ENCODE measurements at places on chromosomes 4 and X. TPM values are rescaled to one million over a fixed set of nuclear protein-coding genes. Genes with fewer than 3 reads are reported as not detected.

Gene IL21
- not detected for total RNA-seq

Gene TRIM61
- 0.38 TPM for total RNA-seq

Gene SLIT2
- total RNA-seq = 5.6 TPM

Gene DCAF4L1
- total RNA-seq = 0.63 TPM

Gene GSTCD
- total RNA-seq = 39.1 TPM

Gene RGS12
- total RNA-seq = 19.0 TPM

Gene ZNF595
- 31.7 TPM for total RNA-seq

Gene STBD1
- 2.6 TPM for total RNA-seq

Gene IL3RA
- not detected for total RNA-seq

Gene SPATA4
- not detected for total RNA-seq

Gene TSPAN7
- total RNA-seq = 7.2 TPM

Gene QRFPR
- total RNA-seq = 1.3 TPM

Gene MAP7D2
- total RNA-seq = 0.90 TPM

DNA sequence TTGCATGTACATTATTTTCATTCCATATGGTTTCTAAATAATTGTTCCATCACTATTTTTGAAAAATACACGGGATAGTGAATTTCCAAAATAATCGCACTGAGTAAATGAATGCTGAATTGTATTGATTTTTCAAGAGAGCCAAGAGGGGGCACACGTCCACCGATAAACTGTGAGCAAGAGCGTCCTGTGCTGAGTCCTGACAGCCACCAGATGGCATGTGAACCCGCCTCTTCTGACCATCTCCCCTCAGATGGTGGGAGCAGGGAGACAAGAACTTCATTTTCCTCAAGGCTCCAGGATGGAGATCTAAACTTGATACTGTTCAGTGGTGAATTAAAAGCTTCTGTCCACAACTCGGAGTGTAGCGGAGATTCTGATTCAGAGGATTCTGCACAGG lies 30.6 kb upstream of the IL9R start:
- DNase-seq = peak; percentile 72

GRCh38 chrX:118174516-118175098 lies 58.0 kb upstream of the KLHL13 start:
- DNase-seq = no peak

DNA sequence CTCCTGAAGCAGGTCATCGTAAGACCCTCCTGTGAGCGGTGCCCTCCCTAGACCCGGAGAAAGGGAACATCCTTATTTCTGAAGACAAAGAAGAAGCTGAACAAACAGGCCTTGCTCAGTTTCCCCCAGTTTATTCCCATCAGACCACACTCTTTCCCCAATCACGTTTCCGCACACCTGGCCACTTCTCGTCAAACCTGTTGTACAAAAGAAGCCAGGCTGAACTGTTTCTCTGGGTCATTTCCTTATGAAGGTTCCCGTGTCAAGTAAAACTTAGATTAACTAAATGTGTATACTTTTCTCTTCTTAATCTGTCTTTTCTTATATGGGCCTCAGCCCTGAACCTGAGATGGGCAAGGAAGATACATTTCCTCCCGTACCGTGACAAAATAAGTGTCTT lies 111.6 kb upstream of the ENPP6 start:
- DNase-seq = no peak

DNA sequence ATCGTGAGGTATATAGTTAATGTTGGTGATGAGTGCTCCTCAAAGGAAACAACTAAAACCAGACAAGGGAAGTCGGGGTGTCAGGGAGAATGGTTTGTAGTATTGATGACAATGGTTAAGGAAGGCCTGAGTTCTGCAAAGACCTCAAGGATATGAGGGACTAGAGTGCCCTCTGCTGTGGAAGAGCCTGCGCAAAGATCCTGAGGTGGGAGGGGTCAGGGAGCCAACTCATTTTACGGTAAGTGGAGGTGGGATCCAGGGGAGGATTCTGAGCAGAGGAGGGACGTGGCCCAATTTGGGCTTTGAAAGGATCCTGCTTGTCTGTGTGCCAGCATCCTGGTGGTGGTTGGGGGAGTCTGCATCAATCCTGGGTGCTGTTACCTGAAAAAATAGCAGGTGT lies 11.3 kb downstream of the UBA1 start:
- DNase-seq = no peak

- no peak for DNase-seq
These were observed 21.7 kb downstream of the INPP4B start for GRCh38 chr4:142824368-142824767.

DNA sequence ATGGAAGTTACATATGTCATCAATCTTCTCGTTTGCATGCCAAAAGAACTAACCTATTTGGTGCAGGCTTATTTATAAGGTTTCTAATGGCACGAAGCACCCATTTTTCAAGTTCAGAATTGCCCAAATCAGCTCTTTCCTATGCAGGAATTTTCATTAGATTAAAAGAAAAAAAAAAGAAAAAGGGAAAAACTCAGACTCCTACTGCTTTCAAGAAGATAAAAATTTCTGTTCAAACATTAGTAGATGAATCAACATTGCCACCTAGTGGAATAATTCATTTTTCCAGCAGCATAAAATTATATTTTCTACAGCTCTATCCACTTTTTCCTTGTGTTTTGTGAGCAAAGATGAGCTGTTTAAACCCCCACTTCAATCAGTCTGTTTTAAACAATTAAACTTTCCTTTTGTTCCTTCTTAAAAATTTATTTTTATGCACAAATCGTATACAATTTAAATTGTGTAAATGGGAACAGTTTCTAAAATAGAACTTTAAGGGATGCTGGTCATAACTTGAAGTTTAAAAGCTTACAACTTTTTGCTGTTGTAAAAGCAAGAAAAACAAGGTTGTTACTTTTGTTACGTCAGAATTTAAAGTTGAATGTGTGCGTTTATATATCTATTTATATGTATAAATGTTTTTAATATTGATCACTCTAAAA lies 309.9 kb downstream of the ARAP2 start:
- DNase-seq = peak; percentile 65

- DNase-seq = no peak
These were observed 8.9 kb downstream of the TCEANC start for GRCh38 chrX:13661735-13662288.

DNA sequence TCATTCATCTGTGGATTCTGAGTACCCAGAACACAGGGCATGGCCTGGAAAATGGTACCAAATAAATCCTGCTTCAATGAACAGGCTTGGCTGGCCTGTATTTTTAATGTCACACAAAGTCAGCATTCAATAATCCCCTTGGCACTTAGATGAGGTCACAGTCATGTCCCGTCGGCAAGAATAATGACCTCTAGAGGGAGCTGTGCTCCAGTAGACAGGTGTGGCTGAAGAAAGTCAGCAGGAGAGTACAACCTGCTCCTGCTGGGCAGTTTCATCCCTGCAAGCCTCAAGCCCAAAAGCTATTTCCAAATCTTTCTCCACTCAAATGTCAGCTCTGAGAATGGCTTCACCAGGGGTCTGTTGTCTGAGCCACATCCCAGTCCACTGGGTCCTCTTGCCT lies 404.0 kb upstream of the F9 start:
- DNase-seq = peak; percentile 82

DNA sequence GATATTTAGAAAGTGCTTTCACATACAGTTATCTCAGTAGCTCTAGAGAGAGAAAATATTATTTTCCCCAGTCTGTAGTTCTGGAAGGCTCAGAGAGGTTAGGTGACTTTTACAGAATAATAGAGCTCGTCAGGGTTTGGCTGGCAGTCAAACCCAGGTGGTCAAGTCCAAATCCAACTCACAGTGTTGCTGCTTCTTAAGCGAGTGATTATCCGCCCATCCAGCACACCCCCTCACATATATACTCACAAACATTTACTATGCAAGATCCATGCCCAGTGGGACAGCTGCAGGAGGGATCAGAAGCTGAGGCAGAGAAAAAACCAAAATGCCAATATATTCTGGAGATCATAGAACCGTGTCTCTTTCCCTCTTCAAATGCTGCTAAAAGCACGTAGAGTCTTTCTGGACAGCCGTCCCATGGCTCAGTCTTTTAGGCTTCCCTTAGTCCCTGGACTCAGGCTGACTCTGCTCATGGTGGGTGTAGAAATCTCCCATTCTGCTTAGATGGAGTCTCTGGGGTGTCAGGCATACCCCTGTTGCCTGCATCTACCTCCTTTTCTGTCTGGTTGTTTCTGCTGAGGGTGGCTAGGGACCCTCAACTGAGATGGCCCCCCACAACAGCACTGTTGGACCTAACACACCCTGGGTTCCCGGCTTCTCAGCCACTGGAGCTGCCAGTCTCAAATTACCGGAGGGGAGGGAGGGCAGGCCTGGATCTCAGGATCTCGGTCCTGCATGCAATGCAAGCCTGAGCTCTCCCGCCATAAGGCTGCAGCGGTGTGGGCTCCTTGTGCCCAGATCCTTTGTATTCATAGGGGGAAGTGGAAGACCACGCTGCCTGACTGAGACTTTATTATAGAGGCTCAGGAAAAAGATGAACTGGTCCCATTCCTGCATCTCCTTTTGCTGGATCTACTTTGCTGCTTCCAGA lies at the start of gene CHRNA9:
CHRNA9 (plus strand) TSS at position 743 of the 934 bp plus-strand sequence; CDS start at position 878, 135 bp downstream.
- DNase-seq = peak; percentile 59

DNA sequence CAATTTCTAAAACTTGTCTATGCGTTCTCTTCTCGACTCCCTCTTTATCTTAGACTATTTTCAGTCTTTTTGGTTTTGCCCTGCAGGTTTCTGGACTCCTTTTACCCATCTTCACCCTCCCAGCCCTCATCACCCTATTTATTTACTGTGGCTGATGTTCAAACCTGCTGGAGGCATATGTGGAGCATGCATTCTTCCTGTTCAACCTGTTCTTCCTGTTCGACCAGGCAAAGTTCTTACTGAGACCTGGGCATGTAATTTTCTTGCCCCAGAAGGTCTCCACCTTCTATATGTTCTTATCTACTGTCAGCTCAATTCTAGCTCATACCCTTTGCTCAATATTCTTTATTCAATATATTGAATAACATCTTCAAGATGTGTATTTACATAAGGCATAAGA lies 69.4 kb upstream of the AGA start:
- no peak for DNase-seq

DNA sequence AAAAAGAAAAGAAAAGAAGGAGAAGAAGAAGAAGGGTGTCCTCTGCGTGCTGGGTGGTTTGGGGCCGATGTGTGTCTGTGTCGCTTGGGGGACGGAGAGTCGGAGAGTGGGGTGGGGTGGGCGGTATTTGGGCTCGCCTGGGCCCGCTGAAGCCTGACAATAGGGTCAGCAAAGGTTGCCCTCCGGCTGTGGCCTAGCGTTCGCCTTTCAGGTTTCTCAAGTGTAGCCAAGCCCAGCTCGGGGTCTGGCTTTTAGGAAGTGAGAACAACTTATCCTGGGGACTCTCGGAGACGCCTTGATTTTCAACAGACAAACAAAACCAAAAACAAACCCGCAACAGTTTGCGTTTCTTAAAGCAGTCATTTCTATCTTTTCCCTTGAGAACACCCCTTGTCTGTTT lies 4.1 kb upstream of the SOX3 start:
- DNase-seq = no peak

DNA sequence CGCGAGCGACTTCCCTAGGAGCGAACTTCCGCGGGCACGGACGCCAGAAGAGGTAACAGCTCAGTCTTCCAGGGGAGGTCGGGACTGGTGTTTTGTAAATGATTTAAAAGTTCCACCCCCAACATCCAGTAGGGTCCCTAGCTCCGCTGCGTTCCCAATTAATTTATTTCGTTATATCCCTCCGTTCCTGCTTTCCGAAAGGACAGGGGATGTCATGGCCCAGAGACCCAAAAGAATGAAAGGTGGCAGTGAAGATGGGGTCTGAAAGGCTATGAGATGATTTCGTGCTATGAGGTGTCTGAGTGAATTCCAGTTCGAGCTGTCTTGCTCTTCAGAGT lies 373 bp upstream of the SMIM43 start:
- no peak for DNase-seq

Measured in GM23338 (cell line).